ENCODE measurements at places on chromosomes 12 and 14. TPM values are rescaled to one million over a fixed set of nuclear protein-coding genes. Genes with fewer than 3 reads are reported as not detected.

DNA sequence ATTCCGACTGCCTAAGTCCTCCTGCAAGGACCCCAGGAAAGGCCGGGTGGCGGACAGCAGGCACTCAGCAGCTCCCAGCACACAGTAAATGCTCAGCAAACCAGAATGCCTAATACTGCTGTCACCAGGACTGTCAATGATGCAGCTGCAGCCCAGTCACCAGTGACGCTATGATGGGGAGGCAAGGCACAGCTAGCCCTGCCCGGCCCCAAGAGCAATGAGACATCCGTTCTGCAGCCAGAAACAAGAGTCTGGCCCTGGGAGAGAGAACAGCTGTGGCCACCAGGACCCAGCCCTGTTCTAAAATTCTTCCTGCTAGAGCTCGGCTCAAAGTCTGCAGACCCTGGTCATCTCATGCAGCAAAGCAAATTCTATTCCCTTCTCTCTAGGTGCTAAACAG is 69.8 kb downstream of the NCOR2 start:
- no peak for DNase-seq

GRCh38 chr12:46752396-46752795 is 73.4 kb downstream of the SLC38A4 start:
- DNase-seq: no peak

- DNase-seq: no peak
Measured at GRCh38 chr14:94379291-94380224, 8.8 kb downstream of the SERPINA1 start.

DNA sequence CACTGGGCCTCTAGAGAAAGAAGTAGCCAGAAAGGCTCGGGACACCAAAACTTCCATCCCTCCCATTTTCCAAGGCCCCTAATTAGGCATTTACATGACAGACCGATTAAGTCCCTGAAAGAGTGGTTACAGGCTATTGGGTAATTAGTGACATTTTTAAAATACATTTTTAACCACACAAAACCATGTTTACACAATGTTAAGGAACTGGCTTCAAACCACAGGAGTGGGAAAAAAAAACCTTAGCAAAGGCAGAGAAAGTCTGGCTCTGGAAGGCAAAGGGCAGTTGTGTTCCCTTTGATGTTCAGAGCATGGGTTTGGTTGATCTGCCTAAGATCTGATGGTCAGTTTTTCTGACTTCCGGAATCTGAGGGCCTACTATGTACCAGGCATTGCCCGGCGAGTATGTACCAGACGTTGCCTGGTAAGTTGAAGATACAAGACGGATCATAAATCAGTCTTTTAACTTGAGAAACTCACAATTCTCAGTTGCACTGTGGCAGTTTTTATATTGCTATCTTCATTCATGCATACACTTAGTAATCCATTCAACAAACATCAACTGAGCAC is 576.5 kb downstream of the MED13L start:
- no peak for DNase-seq

GRCh38 chr12:113341535-113341934 is 6.6 kb upstream of the SLC8B1 start:
- DNase-seq: no peak

The STYX gene
- 16.3 TPM for total RNA-seq

The ANKRD33 gene
- not detected for total RNA-seq

The PTPRO gene
- total RNA-seq: 1.4 TPM

The ATP5MC2 gene
- total RNA-seq: 286 TPM

The SSPN gene
- total RNA-seq: not detected

The SRSF5 gene
- total RNA-seq: 310 TPM

The CHGA gene
- not detected for total RNA-seq

All from activated naive CD8-positive, alpha-beta T cell treated with anti-CD3 and anti-CD28 coated beads for 36 hours (primary cell).